ENCODE measurements at places on chromosomes 16 and 17. TPM values are rescaled to one million over a fixed set of nuclear protein-coding genes. Genes with fewer than 3 reads are reported as not detected.

GRCh38 chr17:79322211-79323123, 247.8 kb downstream of the ENGASE start:
- H3K4me1 ChIP-seq = no peaks in the 10 kb centered on the region
- H3K36me3 ChIP-seq = no peaks in the 10 kb centered on the region
- peaks cover 91% of the 10 kb centered on the region for H3K27me3 ChIP-seq
- DNase-seq = no peak
- no peak overlapping the region for H3K27ac ChIP-seq

DNA sequence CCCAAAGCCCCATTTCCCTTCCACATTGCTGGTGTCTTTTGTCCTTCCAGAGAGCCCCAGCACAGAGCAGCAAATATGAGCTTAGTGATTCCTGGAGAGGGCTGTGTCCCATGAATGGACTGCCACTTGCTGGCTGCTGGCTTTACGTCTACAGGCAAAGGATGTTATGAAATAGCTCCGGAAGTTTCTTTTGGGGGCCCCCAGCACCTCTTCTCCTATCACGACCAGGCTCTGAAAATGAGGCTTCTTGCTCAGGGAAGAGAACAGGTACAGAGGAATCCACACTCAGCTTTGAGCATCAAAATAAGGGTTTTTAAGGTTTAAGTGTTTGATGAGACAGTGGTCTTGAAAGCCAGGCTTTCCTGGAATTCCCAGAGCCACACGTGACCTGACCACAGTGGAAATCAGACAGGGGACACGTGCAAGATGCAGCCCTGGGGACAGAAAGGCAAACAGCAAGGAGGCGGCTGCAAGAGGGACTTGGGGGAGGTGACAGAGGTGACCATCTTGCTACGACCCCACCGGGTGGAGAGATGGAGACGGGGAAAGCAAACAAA, 58.1 kb downstream of the ZDHHC7 start:
- H3K36me3 ChIP-seq = no peaks in the 10 kb centered on the region
- no peaks in the 10 kb centered on the region for H3K27me3 ChIP-seq
- H3K4me1 ChIP-seq = peaks cover 22% of the 10 kb centered on the region
- peak overlapping the region; percentile 79 for H3K27ac ChIP-seq
- no peak overlapping the region for H3K4me3 ChIP-seq
- no peak for DNase-seq

DNA sequence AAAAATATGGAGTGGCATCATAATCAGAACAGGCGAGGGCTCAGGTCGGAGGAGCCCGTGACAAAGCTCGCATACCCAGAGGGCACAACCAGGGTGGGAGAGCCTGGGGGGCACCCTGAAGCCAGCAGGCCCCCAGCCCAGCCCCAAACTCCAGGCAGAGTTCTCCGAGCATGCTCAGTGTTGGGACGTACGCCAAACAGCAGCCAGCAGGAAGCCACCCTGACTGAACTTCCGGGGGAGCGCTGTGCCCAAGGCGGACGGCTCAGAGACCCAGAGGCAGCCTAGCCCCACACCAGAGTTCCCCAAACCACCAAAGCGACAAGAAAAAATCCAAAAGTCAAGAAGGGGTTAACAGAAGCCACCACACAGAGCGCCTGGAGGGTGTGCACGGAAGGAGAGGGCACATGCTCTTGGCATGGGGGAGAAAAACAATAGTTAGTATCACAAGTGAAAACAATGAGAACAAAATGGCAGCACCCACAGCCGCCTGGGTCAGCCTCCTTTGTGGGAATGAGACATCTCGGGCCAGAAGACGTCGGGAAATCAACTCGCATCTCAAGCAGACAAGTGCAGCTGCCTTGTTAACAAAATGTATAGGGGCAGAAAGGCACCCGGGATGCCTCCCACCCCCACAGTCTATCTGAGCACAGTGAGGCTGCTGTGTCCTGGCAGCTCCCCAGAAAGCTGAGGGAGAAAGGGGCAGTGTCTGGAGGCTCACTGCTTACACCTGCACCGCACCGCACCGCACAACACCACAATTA, 11.9 kb downstream of the EXOC7 start:
- no peak for DNase-seq
- peaks cover 9% of the 10 kb centered on the region for H3K4me1 ChIP-seq
- H3K4me3 ChIP-seq = no peak overlapping the region
- peaks cover 98% of the 10 kb centered on the region for H3K36me3 ChIP-seq

- no peak overlapping the region for H3K4me3 ChIP-seq
- no peaks in the 10 kb centered on the region for H3K27me3 ChIP-seq
- H3K4me1 ChIP-seq = no peaks in the 10 kb centered on the region
- peaks cover 83% of the 10 kb centered on the region for H3K36me3 ChIP-seq
- DNase-seq = no peak
- no peak overlapping the region for H3K27ac ChIP-seq
Observed at GRCh38 chr16:14586637-14587305, 43.3 kb downstream of the PARN start.

- no peak overlapping the region for H3K4me3 ChIP-seq
- no peak overlapping the region for H3K27ac ChIP-seq
- no peaks in the 10 kb centered on the region for H3K36me3 ChIP-seq
- DNase-seq = no peak
Observed at GRCh38 chr16:62041401-62041800, 5.2 kb upstream of the CDH8 start.

DNA sequence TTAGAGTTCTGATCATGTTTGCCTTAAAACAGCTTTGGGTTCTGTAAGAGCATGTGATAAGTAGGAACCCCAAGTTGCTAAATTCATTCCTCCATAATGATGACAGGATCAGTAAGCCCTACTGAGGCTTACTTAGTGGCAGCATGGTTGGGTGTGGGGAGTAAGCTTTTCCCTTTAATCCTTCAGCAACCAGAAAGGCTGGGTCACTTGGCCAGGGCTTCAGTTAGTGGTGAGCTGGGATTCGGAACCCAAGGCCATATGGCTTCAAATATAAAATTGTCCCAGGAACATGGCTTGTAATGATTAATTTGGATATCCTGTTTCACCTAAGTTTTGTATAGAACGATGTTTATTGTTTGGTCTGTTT, 850 bp downstream of the GINS3 start:
- no peaks in the 10 kb centered on the region for H3K36me3 ChIP-seq
- H3K4me1 ChIP-seq = peaks cover 17% of the 10 kb centered on the region

The MSL1 gene
- total RNA-seq = 39.8 TPM

GRCh38 chr16:48139517-48139916, 16.3 kb downstream of the ABCC12 start:
- H3K4me1 ChIP-seq = peaks cover 29% of the 10 kb centered on the region
- no peak overlapping the region for H3K4me3 ChIP-seq
- DNase-seq = no peak
- no peaks in the 10 kb centered on the region for H3K36me3 ChIP-seq

DNA sequence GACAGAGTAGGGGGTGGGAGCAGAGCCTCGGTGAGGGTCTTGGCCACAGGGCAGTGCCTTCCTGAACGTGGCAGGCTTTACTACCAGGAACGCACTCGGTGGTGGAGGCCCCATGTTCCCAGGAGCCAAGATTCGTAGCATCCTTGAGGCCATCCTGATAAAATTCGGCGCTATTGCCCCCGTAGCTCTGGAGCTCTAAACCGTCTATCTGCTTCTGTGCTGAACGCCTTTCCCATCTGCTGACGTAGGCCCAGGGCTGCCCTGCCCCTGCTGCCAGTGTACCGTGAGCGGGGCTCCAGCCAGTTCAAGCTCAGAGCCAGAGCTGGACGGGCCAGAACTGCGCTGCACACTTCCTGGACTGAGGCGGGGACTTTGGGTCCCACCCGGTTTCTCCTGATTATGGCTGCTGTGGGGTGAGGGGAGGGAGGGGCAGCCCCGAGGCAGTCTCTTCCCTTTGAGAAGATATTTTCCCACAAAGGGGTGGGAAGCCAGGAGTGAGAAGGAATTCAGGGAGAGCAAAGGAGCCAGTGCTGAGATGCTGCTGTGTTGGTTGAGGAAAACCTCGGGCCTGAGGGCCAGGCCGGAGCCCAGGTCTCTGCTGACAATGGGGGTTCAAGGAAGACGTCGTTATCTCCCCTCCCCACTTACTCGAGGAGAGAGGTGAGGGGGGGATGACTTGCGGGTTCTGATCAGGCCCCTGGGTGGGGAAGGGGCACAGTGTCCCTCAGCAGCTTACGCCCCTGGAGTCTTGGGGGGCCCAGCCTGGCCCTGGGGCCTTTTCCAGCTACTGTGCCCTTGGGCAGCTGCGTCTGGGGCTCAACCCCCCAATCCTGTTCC, 29.4 kb downstream of the OR1D5 start:
- H3K4me3 ChIP-seq = no peak overlapping the region
- no peak overlapping the region for H3K27ac ChIP-seq
- DNase-seq = no peak
- H3K36me3 ChIP-seq = no peaks in the 10 kb centered on the region

DNA sequence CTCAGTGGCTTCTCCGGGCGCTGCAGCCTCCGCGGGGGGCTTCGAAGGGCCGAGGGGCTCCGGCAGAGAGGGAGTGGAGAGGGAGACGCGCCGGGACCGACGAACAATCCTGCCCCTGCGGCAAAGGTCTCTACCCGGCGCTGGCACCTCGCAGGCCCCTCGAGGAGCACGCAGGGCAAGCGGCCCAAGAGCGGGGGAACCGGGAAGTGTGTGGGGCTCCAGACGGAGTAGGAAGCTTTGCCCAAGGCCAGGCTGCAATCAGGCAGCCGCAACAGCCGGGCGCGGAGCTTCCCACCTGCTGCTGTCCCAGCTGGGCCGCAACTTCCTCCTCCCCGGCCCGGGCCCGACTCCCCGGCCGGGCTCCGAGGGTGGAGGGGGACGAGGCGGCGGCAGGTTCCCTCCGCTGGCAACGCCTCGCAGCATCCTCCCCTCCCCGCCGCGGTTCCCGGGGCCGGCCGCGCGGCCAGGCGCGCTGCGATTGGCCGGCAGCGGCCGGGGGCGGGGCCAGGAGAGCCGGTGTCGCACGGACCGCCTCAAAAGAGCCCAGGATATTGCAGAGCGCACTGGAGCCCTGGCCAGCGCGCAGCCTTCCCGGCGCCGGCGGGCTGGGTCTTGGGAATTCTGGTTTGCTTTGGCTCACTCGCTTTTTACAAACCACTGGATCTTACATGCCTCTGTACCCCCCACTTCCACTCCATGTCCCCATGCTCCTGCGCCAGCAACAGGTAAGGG, at the start of gene KCNJ2:
Gene KCNJ2, plus strand, starts transcription at position 556 of the 732 bp plus-strand sequence. CDS start 5,508 bp downstream, outside the sequence.
- H3K4me3 ChIP-seq = peak within 1 kb of the TSS; percentile 86
- peak; percentile 91 for DNase-seq
- peak within 1 kb of the TSS; percentile 97 for H3K27ac ChIP-seq
- H3K36me3 ChIP-seq = no peaks in the 10 kb centered on the region
- H3K27me3 ChIP-seq = no peaks in the 10 kb centered on the region
- peaks cover 48% of the 10 kb centered on the region for H3K4me1 ChIP-seq

DNA sequence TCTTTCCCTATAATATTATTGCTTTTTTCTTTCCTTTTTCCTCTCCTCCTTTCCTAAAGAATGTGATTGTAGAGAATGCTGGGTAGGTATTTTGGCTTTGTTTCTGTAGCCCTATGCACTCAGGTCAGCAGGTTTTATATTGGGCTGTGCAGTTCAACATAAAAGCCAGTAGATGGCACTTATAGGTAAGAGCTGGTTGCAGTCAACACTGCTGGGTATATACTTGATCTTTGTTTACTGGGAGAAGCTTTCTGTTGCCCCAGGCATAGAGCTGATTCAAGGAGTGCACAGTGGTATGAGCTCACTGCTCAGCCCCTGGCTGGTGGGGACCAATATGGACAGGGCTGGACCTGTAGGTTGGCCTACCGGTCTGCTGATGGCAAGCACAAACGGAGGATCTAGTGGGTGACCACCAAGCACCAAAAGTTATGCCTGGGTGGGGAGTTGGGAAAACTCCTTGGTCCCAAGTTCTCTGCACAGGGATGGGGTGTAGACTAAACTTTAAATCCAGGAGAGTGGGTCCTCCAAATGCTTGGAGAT, 378.9 kb downstream of the PMP22 start:
- no peaks in the 10 kb centered on the region for H3K4me1 ChIP-seq
- no peak overlapping the region for H3K27ac ChIP-seq
- peaks cover 5% of the 10 kb centered on the region for H3K27me3 ChIP-seq
- DNase-seq = no peak

- peaks cover 9% of the 10 kb centered on the region for H3K4me1 ChIP-seq
- no peak for DNase-seq
- H3K4me3 ChIP-seq = no peak overlapping the region
- no peak overlapping the region for H3K27ac ChIP-seq
- H3K36me3 ChIP-seq = peaks cover 43% of the 10 kb centered on the region
- no peaks in the 10 kb centered on the region for H3K27me3 ChIP-seq
Observed at GRCh38 chr17:47297661-47298400, 25.9 kb upstream of the EFCAB13 start.
